ENCODE measurements at places on chromosomes 1 and 21.

DNA sequence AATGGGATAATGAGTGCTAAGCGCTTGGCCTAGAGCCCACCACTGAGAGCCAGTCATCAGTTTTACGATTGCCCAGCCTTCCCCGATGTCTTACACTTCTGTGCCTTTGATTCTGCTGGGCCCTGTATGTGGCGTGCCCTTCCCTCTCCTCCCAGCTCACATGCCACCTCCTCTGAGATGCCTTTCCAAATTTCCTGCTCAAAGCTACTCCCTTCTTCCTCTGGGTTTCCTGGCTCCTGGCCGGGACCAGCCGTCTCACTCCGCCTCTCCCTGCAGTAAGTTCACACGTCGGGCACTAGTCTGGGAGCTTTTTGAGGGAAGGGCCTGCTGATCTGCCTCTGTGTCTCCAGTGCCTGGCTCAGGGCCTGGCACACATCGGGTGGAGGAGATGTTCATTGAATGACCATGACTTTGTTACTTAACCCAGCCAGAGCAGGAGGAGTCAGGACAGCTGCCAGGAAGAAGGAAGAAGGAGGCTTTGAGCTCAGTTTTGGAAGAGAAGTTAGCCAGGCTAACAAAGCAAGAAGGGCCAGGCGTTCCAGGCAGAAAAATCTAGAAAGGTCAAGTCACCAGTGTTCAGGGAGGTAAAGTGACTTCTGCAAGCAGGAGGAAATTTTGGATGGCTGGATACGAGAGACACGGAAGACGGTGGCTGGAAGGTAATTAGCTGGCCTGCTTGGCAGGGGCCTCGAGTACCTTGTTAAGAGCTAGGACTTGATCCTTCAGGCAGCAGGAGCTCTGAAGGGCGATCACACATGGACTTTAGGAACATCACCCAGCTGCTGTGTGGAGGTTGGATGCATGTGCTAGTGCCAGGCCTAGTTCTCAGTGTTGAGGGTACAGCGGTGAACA is 63.6 kb downstream of the EPHB2 start:
- DNase-seq, result peak; percentile 40

GRCh38 chr21:25572861-25573310 is 34.4 kb downstream of the MRPL39 start:
- no peak for DNase-seq

GRCh38 chr1:11874624-11875023 is 15.9 kb upstream of the NPPB start:
- DNase-seq, result no peak

- peak; percentile 96 for DNase-seq
Measured at GRCh38 chr1:55974714-55975441, 604.5 kb downstream of the PLPP3 start.

- DNase-seq, result no peak
Measured at GRCh38 chr1:45621501-45621836, 2.4 kb downstream of the CCDC17 start.

DNA sequence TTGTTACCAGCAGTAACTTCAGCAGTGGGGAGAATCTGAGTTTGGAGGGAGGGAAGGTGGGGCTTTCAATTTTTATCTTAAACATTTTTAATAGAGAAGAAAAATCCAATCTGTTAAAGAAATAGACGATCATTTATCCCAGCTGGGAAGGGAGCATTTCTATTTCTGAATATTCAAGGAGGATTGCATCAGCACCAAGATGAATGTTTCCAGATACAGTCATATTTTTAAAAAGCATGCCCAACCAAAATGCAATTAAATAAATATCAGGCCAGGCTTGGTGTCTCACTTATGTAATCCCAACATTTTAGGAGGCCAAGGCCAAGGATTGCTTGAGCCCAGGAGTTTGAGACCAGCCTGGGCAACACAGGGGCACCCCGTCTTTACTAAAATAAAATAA is 1.7 kb upstream of the ATP1A4 start:
- DNase-seq, result peak; percentile 62

DNA sequence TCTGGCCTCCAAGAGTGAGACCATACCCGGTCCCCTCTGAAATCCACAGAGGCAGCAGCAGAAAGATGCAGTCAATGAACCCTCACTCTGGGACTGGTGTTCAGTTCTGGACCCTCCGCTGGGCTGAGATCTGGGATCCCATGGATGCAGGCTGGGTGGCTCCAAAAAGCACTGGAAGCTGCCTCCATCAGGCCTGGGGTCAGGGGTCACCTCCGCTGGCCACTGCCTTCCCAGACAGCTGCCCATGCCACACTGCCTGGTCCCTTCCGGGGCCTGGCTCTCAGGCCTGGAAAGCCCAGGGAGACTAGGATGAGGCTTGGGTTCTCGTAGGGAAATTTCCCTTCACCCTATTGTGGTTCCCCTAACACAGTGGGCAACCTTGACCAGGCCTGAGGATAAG is 21.4 kb upstream of the PADI4 start:
- no peak for DNase-seq

DNA sequence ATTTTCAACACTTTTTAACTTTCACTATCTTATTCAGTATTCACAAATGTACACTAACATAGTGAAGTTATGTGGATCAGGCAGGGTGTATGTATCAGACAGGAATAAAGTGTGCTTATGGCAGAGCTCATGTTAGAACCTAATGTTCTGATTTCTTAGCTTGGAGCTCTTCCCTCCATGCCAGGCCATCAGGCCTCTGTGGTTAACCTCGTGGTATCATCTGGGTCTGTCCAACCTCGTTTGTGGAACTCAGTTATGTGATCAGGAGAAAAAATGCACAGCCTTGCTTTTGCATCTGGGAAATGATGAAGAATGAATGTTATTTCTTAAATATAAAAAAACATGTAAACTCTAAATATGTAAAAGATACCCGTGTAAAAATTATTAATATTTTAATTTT is 86.9 kb downstream of the MPZL1 start:
- DNase-seq, result no peak

GRCh38 chr1:3219005-3219790 is 150.2 kb downstream of the PRDM16 start:
- peak; percentile 29 for DNase-seq

DNA sequence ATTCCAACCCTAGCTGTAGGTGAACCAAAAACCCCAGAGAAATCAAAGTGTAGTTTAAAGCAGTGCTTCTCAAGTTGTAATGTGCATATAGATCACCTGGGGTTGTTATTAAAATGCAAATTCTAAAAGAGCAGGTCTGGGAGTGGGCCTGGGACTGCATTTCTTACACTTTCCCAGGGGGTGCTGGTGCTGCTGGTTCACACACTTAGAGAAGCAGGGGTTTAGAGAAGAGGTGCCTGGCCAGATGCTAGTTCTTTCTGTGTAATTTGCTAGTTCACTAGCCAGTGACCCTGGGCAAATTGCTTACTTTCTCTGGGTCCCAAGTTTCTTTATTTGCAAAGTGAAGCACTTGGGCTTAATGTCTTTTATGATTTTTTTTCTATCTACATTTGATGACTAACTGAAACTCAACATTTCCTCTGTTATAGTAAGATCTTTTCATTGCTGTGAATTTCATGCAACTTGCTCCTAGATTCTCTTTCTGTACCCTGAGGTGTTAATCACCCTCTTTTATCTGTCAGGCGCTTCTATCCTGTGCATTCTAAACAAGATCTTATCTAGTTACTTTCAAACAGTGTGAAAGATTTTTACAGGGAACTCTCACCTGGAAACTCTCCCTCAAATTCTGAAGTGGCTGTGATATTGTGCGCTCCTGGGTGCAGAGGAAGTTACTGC is 141.9 kb upstream of the UBE2U start:
- no peak for DNase-seq

DNA sequence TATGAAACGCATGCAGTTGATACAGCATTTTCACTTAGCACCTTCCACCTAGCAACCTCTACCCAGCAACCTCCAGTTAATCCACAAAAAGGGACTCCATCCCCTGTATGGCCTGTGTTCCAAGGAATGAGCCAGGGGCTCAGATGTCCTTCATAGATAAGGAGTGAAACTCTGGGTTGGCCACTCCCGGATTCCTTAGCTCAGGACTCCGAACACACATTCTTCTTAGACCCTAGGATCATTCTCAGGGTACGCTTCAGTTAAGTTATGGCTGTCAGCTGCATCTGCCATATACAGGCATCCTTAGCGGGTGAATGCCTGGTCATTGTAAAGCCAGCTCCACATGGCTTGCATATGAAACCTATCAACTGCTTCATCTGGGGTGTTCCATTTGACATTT is 15.9 kb upstream of the IFI6 start:
- no peak for DNase-seq

DNA sequence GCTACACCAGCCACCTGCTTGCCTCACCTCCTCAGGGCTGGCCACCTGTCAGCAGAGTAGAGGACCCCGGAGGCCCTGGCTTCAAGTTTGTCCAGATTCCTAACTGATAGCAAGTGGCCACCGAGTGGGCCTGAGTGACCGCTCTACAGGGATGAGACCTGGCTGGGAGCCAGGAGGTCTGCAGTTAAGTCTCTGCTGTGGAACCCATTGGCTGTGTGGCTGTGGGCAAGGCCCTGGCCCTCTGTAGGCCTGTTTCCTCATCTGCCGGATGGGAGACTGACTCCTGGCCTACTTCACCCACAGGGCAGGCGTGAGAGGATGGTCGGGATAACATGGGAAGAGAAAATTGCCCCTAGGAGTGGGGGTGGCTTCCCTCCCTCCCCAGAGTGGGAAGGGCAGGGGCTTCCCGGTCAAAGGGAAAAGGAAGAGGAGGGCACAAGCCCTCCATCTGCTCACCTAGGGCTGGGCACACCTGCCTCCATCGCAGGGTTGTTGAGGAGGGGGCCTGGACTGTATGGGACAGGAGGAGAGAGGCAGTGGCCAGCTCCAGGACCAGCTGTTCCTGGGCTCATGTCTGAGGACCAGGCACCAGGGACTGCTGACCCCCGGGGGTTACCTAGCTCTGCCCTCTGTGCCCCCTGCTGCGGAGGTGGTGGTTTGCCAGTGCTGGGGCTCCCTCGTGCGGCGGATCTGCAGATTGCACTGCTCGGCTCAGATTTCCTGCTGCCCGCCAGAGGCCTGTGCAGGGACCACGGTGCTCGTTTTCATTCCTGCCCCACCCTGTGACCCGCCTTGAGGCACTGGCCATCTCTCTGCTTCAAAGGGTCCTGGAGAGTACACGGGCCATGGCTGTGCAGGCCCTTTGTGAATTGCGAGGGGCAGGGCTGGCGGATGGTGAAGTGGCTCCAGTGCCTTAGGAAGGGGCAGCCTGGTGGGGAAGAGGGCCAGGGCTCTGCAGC is 9.1 kb upstream of the MTFR1L start:
- DNase-seq, result peak; percentile 28

DNA sequence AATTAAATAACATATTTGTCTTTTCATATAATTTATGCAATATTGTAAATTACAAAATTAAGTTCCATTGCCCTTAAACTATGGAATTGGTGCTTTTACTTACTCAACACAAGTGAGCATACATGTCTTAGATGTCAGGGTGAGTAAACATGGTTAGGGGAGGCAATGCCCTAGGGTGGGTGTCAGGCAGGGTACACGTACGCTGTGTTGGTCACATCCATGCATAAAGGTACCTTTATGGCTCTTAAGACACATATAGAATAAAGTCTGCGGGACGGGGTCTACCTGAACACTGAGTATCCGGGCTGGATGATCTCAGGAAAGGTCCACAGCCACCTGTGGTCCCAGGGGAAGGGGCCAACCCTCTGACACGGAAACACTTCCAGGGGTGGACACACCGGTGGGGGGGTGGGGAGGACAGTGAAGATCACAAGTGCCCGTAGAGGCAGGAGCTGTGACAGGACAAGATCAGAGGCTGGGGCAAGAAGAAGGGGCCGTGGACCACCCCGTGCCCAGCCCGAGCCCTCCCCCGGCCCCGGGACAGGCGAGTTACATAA is 720 bp downstream of the LIN9 start:
- peak; percentile 1 for DNase-seq

GRCh38 chr1:213423605-213424004 is 372.6 kb downstream of the RPS6KC1 start:
- no peak for DNase-seq

DNA sequence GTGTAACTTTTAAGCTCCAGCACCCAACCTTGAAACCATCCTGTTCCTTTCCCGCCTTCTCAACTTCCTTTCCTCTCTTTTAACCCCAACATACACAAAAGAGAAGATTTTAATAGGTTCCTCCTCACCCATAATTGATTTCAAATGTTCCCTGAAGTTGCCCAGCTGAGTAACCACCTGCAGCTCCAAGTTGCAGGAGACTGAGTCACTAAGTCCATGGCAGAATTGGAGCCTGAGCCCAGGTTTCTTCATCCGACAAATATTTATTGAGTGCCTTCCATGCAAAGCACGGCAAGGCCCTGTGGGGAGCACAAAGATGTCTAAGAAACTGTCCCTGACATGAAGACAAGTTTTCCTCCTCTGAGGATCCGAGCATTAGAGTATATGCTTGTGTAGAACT is 97.7 kb downstream of the PAPPA2 start:
- peak; percentile 53 for DNase-seq

DNA sequence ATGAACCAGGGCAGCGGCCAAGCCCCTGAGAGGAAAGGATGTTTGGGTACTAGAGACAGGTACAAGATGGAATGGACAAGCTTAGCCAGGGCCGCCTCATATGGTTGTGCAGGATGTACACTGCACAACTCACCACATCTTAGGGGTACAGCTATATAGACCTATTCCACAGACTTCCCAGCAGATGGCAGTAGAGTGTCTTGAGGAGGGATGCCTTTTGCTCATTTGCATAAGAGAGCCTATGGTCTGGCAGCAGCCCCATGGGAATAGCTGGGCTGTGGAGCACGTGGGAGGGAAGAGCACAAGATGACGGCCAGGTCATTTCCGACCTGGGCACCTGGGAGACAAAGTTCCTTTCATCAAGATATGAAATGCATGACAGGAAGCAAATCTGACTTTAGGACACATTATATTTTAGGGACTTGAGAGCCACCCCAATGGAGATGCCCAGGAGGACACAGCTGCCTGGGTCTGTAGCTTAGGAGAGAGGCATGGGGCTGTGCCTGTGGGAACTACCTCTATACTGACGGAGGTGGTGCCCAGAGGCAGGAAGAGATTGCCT is 215.5 kb downstream of the KCNJ6 start:
- peak; percentile 79 for DNase-seq

DNA sequence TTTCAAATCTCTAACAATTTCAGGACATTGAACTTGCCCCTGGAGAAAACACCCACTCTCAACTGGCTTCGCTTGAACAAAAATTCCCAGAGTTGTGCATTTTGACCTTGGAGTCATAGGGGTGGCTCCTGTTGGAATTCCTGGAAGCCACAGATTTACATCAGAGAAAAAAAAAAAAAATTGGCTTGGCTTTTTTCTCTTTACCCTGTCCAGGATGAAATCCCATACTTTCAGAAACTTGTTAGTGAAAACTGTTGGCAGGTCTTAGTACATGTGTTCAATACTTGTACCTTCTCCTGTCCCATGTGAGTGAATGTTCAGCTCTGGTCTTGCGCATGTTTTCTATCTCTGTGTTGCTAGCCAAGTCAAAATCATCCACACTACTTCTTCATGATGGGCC is 228.8 kb downstream of the TGFB2 start:
- DNase-seq, result peak; percentile 17
